ENCODE measurements at places on chromosomes 4 and X.

DNA sequence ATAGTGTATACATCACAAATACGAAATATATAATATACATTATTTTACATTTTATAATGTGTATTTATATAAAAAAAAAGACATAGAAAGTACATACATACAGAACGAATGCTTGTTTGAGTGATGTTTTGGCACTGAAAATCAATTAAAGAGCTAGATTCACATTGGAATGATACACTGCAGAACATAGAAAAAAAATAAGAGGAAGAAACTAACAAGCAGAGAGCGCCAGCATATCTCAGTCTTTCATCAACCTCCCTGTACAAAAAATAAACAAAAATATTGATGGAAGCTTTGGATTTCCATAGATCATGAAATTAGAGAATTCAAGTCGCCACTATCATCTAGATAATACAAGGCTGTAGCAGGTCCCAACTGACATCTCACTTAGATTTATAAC, 420.6 kb downstream of the CENPC start:
- DNase-seq, result no peak

- no peak for DNase-seq
These were observed 116.5 kb downstream of the MAML3 start for GRCh38 chr4:140037353-140038030.

GRCh38 chr4:105840426-105841174, 54.7 kb upstream of the NPNT start:
- DNase-seq, result no peak

DNA sequence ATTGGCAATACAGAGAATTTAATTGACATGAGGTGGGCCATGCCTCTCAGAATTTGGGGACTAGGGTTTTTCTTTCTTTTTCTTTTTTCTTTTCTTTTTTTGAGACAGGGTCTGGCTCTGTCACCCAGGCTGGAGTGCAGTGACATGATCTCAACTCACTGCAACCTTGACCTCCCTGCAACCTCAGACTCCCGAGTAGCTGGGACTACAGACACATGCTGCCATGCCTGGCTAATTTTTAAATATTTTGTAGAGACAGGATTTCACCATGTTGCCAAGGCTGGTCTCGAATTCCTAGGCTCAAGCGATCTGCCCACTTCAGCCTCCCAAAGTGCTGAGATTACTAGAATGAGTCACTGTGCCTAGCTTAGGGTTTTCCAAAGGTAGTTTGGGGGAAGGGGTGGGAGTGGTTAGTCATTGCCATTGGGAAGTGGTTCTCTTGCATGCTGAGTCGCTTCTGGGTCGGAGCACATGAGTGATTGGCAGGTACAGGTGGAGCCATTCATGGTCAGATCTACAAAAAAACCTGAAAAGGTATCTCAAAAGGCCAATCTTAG, 54.5 kb downstream of the MID2 start:
- no peak for DNase-seq

DNA sequence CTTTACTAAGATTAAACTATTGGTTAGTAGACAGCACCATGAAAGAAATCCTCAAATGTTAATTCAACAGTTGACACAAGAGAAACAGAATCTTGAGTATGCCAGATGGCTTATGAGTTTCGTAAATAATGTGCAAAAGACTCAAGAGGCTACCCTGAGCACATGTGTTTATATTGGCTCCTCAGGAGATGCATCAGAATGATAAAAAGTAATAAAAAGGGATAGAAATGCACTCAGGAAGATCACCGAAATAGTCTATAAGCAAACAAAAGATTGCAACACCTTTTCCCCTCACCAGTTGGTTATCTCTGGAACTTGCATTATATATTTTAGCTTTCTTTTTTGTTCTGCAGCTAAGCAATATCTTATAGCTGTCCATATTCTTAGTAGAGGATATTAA, 84.4 kb downstream of the SCFD2 start:
- DNase-seq, result no peak

- no peak for DNase-seq
These were observed 228.4 kb downstream of the SCFD2 start for GRCh38 chr4:53137468-53137867.

DNA sequence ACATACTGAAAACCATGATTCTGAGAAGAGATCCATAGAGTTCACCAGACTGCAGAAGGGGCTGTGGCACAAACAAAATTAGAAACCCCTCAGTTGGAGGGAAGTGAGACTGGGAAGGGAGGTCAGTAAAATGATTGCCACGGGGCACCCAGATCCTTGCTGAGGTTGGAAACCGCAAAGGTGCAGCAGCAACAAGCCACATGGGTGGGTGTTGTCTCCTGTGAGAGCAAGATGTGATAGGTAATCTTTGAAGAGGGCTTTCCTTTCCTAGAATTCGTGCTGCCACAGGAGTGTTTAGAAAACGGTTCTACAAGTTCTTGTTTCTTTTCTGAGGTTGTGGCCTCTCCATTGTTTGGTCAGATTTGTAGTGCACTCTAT, 85.5 kb downstream of the NFKB1 start:
- peak; percentile 67 for DNase-seq

DNA sequence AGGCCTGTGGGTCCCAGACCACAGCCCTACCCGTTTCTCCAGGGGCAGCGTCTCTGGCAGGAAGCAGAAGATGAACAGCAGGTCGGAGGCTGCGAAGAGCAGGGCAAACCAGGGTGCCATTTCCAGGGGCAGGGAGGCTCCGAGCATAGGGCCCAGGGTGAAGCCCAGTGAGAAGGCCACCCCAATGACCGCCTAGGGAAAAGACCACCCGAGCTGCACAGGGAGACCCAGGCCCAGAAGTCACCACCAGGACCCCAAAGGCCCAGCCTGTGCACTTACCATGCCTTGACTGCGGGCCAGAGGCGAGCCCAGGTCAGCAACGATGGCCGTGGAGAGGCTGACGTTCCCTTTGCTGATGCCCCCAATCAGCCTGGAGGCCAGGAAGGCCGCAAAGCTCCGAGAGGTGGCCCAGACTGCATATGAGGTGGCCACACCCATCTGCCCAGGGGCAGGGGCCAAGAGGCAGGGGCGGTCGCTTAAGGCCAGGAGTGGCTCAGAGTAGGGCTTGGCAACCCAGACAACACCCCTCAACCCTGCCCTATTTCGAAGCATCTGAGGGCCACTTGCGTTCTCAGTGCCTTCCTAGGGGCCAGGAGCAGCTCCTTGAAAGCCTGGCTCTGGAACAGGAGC, 30.8 kb downstream of the NOP14 start:
- no peak for DNase-seq

GRCh38 chr4:20395160-20395773, 143.6 kb downstream of the SLIT2 start:
- peak; percentile 49 for DNase-seq

GRCh38 chrX:131923614-131924250, 99.4 kb upstream of the STK26 start:
- DNase-seq, result no peak

GRCh38 chrX:120559804-120560203, 958 bp downstream of the CUL4B start:
- DNase-seq, result no peak

GRCh38 chr4:182320092-182320491, 76.9 kb downstream of the TENM3 start:
- no peak for DNase-seq

DNA sequence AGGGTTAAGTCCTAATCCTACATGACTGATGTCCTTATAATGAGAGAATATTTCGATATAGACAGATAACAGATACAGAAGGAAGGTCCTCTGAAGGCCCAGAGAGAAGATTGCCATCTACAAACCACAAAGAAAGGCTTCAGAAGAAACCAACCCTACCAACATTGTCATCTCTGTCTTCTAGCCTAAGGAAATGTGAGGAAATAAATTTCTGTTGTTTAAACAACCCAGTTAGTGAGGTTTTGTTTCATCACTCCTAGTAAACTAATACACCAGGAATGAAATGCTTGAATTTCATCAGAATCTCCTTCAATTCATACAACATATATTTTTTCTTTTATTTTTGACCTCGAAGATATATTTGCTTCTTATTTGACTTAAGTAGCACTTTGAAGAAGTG, 1527.8 kb downstream of the STIM2 start:
- no peak for DNase-seq

- no peak for DNase-seq
These were observed 203.9 kb upstream of the GRID2 start for GRCh38 chr4:92099861-92100260.
